ENCODE measurements at places on chromosomes 13 and 19.

DNA sequence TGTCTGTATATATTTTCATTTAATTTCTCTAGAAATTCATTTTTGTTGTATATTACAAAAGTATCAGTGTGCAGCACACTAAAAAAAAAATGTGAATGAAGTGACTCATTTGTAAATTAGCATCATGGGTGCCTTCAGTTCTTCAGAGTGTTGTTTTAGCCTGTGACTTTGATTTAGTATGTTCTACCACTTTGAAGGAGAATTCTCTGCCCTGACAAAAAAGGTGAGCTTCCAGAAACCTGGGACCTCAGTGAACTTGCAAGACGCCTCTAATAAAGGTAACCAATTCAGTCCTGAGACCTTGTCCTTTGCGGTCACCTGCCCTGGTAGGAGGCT lies 2.4 kb downstream of the METTL21C start:
- no peak for DNase-seq

DNA sequence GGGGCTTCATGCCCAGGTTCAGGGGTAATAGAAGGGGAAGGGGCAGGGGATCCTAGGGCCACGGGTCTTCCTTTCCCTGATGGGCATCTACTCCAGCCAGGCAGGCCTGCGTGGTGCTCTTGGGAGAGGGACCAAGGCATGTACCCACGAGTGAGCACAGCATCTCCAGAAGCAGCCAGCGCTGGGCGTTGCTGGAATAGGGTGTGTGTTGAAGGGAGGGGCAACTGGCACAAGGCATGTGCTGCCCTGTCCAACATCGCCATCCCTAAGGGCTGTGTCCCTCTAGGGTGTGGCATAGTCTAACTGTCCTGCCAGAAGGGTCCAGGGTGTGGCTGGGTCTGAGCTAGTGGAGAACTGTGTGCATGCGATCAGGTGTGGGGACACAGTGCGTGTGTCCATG lies 2.9 kb downstream of the NOTCH3 start:
- DNase-seq, result no peak

GRCh38 chr13:30341815-30342570 lies 34.6 kb upstream of the KATNAL1 start:
- peak; percentile 39 for DNase-seq

DNA sequence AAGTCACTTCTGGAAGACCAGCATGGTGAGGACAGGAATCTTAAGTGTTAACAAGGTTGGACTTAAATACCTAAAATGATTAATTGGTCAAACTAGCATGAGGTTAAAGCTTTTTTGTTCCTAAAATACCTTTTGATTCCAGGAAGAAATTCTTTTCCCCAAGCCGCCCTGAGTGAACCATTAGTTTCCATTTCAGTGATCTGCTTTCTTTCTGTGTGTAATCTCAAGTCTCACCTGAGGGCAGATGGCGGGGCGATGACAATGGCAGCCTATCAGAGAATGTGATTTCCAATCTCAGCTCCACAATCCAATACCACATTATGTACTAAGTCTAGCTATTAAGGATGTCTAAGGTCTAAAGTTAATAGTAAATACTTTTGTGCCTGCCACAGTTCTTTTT lies 390.9 kb upstream of the SGCG start:
- DNase-seq, result no peak

- no peak for DNase-seq
Observed at GRCh38 chr13:29589967-29590366, 5.5 kb downstream of the SLC7A1 start.

DNA sequence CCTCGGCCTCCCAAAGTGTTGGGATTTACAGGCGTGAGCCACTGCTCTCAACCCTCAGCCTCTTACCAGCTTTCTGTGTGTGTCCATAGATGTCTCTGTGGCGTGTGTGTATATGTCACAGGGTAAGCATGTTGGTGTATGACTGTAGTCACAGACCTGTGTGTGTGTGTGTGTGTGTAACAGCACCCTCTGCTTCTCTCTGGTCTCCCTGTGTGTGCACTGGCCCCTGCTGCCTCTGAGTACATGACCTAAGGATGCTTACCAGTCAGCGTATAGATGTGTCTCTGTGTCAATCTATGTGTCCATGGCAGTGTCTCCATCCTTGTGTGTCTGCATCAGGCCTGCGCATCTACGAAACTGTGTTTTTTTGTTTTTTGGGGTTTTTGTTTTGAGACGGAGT lies 5.6 kb downstream of the AXL start:
- peak; percentile 72 for DNase-seq

DNA sequence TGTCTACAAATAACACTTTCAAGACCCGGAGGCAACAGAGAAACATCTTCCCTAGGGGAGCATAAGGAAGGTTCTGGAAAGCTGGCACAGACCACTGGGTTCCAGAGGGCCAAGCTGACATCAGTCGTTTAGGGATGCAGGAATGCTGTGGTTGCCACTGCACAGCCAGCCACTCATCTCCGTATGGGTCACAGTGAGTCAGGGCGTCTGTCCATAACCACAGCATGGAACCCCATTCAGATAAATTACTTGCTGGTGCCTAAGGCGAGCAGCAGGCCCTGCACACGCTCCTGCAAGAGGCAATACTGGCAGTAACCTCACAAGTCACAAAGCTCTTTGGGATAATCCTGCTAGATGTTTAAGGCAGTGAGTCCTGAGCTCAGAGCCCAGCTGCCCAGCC lies 140.9 kb upstream of the UBL3 start:
- peak; percentile 80 for DNase-seq

DNA sequence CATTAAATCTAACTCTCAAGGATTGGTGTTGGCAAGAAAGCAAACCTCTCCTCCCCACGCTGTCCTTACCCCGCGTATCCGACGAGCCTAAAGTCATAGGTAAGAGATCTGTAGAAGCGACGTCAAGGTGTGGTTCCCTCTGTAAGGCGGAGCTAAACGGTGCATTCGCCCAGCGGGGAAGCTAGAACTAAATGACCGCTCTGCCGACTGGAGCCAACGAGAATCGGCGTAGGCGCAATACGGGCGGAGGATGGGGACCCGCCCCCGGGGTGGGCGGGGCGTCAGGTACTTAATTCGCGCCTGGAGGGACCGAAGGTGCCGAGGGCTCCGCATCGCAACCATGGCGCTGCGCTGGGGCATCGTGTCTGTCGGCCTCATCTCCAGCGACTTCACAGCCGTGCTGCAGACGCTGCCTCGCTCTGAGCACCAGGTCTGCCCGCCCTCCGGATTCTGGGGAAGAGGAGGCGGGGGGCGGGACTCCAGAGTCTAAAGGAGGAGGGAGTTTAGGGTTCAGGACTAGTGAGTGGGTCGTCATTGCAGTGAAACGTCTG lies at the start of gene DHDH:
TSS of gene DHDH (plus strand) at position 318 of the 551 bp plus-strand sequence. CDS start at position 341, 23 bp downstream.
- peak; percentile 76 for DNase-seq

DNA sequence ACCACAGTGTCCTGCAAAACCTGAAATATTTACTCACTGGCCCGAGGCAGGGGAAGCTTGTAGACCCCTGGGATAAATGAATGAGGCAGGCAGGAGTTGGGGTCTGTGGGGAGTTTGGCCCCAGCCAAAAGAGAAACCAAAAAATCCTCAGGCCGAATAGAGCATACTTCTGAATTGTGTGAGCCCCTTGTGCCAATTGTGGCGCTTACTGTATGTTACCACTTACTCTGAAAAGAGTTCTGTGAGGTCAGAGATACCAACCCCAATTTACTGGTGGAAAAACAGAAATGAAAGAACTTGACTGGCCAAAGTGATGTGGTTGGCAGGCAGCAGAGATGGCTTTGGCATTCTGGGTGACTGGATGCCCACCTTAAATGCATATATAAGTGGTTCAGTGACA lies 6.9 kb downstream of the CARM1 start:
- no peak for DNase-seq

- no peak for DNase-seq
Observed at GRCh38 chr19:40241809-40242384, 15.4 kb upstream of the CCNP start.

DNA sequence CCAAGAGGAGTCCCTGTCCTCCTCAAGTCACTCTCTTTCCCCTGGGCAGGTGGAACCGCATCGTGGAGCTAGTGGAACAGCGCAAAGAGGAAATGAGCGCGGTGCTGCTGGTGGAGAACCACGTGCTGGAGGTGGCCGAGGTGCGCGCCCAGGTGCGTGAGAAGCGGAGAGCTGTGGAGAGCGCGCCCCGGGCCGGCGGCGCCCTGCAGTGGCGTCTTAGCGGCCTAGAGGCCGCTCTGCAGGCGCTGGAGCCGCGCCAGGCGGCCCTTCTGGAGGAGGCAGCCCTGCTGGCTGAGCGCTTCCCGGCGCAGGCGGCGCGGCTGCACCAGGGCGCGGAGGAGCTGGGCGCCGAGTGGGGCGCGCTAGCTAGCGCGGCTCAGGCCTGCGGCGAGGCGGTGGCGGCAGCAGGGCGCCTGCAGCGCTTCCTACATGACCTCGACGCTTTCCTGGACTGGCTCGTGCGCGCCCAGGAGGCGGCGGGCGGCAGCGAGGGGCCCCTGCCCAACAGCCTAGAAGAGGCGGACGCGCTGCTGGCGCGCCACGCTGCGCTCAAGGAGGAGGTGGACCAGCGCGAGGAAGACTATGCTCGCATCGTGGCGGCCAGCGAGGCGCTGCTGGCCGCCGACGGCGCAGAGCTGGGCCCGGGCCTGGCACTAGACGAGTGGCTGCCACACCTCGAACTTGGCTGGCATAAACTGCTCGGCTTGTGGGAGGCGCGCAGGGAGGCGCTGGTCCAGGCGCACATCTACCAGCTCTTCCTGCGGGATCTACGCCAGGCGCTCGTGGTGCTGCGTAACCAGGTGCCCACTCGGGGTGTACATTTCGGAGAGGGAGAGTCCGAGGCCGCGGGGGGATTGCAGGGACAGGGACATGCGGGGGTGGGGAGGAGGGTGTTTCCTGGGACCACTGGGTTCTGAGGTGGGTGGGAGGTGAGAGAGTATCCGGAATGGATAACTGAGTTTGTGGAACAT lies 52.8 kb downstream of the SPTBN4 start:
- no peak for DNase-seq

- no peak for DNase-seq
Observed at GRCh38 chr13:62838929-62839328, 1423.3 kb upstream of the PCDH20 start.

GRCh38 chr13:84131249-84131648 lies 249.0 kb upstream of the SLITRK1 start:
- DNase-seq, result no peak

GRCh38 chr13:111251646-111252445 lies 68.6 kb upstream of the TEX29 start:
- no peak for DNase-seq

- no peak for DNase-seq
Observed at GRCh38 chr13:92825938-92826596, 400.5 kb upstream of the GPC6 start.

- peak; percentile 93 for DNase-seq
Observed at GRCh38 chr19:39845933-39846677, at the start of gene FBL. Gene FBL (minus strand): TSS chr19:39846379. CDS start chr19:39846300, 79 bp downstream.

- no peak for DNase-seq
Observed at GRCh38 chr19:1672038-1672768, 19.8 kb upstream of the TCF3 start.

DNA sequence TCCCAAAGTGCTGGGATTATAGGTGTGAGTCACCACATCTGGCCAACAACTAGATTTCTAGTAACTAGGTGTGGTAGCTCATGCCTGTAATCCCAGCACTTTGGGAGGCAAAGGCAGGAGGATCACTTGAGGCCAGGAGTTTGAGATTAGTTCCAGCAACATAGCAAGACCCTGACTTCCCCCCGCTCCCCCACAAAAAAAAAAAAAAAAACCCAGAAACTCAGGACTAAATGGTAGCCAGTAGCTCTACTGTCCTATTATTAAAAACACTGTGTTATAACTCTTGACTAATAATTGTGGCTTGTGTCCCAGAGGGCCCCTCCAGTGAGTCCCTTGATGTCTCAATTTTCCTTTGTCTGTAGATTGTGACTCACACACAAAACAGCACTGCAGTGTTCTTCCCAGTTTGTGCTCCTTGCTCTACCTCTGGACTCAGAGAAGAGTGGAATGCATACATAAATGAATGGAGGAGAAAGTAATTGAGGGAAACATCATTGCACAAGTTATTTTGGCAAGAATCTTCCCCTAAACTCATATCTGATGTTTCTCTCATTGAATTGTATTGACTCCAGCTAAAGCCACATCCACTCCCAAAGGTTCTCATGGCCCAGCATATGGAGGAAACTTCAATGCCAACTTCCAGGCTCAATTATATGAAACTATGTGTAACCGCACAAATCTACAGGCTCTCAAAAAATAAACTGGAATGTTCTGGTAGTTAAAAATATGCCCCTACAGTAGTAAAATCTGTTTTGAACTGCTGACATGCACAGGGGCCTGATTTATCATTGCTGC lies 8.8 kb downstream of the TPT1 start:
- peak; percentile 80 for DNase-seq

DNA sequence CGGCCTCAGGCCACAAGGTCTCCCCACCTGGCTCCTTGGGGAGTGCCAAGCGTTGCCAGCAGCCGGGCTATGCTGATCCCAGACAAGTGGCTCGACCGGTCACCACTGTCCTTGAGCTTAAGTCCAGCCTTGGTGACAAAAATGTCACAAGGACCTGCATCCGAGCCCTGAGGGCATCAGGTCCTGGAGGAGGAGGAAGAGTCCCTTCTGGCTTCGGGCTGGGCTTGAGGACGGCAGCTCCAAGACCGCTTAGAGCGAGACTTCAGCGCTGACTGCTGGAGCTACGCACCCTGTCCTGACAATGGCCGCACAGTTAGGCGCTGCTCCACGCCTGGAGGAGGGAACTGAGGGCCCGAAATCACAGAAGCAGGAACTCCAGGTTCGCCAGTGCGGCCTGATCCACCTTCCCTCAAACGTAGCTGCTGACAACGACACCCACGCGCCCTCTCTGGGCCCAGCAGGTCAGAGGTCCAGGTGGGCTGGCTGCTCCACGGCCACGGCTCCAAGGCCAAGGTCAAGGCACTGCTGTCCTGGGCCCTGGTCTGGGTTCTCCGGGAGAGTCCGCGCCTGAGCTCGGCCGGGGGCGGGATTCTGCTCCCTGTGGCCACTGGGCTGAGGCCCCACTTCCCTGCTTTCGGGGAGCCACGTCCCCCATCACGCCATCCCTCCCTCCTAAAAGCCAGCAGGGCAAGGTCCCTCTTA lies 7.0 kb downstream of the SBNO2 start:
- DNase-seq, result no peak

- DNase-seq, result no peak
Observed at GRCh38 chr13:92657565-92657964, 569.0 kb upstream of the GPC6 start.

DNA sequence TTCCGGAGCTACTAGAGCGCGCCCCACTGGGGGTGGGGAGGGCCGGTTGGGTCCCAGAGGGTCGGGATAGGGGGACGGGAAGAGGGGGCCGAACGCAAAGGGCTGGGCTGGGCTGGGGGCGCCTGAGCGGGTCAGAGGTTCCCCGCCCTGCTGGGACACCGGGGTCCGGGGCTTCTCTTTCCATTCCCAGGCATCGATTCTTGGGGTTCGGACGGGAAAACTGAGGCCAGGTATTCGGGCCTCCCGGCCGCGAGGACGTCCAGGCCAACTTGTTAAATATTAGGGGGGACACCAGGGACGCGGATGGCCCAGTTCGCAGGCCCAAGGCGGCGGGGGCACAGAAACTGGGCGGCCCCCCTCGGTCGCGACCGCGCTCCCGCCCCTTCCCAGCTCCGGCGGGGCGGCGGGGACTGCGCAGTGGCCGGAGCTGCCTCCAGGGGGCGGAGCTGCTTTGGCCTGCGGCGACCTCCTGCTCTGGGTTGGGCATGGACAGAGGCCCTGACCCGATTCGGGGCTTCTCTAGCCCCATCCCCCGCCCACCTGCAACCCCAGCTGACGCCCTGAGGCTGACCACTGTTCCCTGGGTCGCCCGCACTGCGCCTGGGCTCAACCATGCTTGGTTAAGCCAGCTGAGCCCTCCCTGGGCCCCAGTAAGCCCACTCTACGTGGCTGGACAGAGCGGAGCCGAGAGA lies 1.2 kb upstream of the KLF16 start:
- DNase-seq, result peak; percentile 78

All from RKO (cell line).